BJ (cell line): ENCODE measurements at places on chromosomes 5 and 9. TPM values are rescaled to one million over a fixed set of nuclear protein-coding genes. Genes with fewer than 3 reads are reported as not detected.

- DNase-seq: no peak
Observed at GRCh38 chr9:88234114-88234513, 95.8 kb upstream of the SPATA31C2 start.

DNA sequence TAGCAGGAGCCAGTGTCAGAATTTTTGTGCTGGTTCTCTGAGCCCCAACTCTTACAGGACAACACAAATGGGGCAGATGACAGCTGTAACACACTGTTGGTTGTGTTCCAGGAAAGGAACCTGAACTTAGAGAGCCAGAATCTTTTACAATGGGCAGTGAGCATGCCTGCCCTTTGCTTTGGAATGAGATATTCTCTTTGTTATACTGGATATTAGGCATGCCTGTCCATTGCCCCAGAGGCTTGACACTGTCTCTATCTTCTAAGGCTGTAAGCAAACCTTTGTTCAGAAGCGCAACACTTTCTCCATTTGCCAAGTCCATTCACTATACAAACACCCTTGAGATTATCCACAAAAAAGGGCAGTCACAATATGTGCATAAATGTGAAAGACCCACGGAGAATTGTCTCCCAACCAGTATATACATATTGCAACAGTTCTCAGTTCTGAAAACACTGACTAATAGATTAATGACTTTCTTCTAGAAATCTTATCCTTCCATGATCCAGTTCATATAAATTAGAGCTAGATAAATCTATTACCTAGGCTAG, 26.3 kb upstream of the CEP120 start:
- DNase-seq: no peak

GRCh38 chr5:195401-196160, 4.3 kb downstream of the LRRC14B start:
- no peak for DNase-seq

DNA sequence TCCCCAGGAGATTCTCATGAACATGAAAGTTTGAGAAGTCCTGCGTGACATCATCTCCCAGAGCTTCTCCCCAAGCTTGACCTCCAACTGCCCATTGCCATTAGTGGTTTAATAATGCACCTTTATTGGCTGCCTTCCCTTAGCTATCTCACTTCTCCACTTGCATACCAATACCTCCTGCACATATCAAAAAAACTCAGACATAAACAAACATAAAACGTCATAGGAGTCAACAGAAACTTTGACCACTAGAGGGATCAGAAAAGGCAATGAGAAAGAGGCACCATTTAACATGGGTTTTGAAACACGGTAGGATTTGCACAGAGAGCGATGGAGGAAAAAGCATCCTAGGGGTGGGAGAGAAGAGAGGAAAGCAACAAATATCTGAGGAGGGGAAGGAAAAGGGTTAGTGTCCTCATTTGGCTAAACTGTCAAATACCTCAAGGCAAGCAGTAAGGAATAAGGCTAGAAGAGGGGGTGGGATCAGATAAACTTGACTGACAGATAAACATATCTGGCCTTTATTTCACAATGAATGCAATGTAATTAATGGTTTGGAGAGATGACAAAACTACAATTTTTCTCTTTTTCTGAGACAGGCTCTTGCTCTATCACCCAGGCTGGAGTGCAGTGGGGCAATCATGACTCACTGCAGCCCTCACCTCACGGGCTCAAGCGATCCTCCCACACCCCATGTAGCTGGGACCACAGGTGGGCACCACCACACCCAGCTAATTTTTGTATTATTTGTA, 27.0 kb downstream of the GNAQ start:
- no peak for DNase-seq

GRCh38 chr9:127680846-127681245, 25.9 kb upstream of the CFAP157 start:
- DNase-seq: no peak

DNA sequence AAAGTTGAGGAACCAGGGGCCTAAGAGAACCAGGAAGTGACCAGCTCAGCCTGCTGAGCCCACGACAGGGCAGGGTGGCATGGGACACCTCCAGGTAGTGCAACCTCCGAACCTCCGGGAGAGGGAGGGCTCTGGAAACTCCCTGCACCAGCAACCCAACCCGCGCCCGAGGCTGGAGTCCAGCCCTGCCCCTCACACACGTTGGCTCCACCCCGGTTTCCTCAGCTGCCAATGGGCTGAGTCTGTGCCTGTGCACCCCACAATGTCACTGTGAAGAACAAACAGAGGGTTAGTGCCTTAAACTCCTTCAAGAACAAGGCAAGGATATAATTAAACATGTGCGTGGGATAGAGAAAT, 17.0 kb upstream of the UNC5A start:
- DNase-seq: no peak

Gene HTR1A
- polyA plus RNA-seq: not detected in 2 replicates

DNA sequence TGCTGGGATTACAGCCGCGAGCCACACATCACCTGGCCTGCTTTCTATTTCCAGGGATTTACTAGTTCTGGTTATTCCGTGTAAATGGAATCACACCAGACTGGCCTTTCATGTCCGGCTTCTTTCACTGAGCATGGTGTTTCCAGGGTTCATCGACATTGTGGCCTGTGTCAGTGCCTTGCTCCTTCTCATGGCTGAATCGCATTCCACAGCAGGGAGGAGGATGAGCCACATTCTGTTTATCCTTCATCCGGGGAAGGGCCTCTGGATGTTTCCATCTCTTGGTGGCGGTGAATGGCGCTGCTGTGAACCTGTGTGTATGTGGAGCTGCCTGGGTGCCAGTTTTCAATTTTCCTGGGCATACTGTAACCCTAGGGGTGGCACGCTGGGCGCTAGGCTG, 58.7 kb upstream of the RNU6ATAC start:
- DNase-seq: no peak
